ENCODE measurements at places on chromosomes 12 and 14.

DNA sequence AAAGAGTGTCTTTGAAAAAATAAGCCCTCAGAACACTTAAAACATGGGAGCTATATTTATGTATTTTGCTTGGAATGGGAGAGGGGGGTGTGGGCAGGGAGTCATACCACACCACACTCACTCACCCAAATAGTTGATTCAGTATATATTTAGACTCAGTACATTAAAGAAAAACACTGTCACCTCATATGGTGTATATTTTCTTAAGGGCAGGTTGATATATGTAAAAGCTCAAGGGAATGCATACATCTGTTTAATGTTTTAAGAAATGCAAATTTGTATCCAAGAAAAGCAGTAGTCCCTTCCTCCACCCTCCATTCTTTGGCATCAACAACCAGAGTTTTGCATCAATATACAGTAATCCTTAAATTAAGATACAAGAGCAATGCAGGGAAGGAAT lies 1.4 kb downstream of the NFYB start:
- DNase-seq = no peak

GRCh38 chr12:85036234-85036707 lies at the start of the genes LRRIQ1 and TSPAN19:
Gene LRRIQ1, plus strand, starts transcription at chr12:85036351. Its CDS starts 1,826 bp downstream, at chr12:85038177.
Gene TSPAN19, minus strand, starts transcription at chr12:85036277. Its CDS starts 6,331 bp downstream, at chr12:85029946.
- no peak for DNase-seq

DNA sequence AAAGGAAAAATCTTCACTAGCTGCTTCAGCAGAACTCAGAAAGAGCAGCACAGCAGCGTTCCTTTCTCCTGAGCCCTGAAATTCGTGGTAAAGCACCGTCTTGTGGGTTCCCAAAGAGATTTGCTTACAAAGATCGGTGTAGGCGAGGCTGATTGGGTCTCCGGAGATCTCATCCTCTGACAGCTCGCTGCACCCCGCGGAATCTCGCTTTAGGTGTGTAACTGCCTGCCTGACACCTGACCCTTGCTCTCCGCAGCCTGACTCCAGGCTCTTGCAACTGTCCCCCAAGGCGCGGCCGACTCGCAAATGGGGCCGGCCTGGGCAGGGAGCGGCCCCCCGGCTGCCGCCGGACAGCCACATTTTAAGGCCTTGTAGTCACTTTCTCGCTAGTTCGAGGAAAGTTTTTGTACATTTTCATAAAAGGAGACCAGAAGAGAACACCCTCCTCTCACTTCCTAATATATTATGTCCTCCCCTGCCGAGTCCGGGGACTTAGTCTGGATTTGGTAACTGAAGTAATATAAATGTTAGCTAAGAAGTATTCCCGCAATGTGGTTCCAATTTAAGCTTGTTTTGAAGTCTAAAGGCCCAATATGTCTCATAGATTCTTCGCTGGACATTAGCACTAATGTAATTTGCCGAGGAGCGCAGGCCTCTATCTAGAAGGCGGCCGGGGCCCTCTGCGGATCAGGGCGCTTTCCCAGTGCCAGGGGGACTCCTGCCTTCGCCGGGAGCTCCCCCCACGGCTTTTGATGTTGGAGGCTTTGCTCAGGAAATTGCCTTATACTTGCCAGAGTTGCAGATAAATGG lies 177.3 kb upstream of the CDKN3 start:
- DNase-seq = no peak

DNA sequence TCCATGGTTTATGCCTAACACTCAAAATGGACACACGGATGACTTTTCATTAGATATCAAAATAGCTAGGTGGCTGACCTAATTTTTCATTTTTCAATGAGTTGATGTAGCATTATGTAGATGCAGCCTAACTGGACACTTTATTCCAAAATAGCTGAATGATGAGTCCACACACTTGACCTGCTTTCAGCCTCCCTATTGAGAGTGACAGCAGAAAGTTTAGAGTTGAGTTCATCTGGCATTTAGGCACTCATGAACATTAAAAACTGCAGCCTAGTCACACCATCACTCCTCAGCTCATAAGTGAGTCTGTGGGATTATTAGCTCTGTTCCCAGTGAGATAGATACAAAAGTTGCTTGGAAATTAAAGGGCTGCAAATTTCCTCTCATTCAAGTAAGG lies 307.3 kb upstream of the PRKD1 start:
- no peak for DNase-seq

DNA sequence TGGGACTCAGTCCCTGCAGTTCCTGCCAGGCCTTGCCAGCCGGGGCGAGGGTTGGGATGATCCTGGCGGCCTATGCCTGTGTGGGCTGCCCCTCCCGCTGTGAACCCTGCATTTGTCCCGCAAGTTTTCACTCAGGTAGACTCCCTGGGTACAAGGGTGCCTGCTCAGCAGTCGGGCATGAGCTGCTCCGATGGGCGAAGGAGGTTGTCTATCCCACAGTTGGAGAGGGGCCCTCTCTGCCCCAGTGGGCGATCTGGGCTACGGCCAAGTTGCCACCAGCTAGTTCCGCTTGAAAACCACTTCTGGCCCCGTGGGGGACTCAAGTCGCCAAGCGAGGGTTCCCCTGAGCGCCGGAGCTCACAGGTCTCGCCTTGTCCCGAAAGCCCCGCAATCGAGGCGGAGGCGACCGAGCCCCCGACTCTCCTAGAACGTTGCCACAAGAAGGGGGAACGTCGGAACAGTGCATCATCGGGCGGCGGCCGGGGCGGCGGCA lies 365 bp upstream of the TPI1 start:
- DNase-seq = no peak

DNA sequence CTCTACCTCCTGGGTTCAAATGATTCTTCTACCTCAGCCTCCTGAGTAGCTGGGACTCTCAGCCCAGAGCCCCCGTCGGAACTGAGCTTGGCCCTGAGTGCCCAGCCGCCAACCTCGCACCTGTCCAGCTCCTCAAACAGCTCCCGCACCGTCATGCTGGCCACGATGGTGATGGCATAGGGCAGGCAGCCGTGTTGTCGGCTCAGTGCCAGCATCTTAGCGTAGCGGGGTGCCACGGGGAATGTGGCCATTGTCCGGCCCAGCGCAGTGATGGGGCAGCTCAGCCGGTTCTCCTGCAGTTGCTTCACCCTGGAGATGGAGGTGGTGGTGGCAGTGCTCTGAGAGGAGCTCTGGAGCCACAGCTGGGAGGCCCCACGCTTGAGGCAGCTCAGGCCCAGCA lies 32.4 kb downstream of the DHX37 start:
- no peak for DNase-seq

DNA sequence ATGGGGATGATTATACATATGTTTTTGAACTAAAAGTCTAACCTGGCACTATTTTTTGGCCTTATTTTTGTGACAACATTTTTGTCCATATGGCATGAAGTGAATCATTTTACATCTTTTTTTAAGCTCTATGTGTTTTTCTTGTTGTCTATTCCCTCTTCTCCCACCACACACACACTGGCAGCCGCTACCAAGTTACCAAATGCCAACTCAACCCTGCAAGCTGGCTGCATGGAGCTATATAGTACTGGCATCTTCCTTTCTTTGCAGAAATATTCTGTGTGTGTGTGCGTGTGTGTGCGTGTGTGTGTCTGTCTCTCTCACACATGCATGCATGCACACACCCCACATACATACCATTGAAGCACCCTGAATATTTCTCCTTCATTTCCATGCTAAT lies 278.9 kb upstream of the SOX5 start:
- no peak for DNase-seq

DNA sequence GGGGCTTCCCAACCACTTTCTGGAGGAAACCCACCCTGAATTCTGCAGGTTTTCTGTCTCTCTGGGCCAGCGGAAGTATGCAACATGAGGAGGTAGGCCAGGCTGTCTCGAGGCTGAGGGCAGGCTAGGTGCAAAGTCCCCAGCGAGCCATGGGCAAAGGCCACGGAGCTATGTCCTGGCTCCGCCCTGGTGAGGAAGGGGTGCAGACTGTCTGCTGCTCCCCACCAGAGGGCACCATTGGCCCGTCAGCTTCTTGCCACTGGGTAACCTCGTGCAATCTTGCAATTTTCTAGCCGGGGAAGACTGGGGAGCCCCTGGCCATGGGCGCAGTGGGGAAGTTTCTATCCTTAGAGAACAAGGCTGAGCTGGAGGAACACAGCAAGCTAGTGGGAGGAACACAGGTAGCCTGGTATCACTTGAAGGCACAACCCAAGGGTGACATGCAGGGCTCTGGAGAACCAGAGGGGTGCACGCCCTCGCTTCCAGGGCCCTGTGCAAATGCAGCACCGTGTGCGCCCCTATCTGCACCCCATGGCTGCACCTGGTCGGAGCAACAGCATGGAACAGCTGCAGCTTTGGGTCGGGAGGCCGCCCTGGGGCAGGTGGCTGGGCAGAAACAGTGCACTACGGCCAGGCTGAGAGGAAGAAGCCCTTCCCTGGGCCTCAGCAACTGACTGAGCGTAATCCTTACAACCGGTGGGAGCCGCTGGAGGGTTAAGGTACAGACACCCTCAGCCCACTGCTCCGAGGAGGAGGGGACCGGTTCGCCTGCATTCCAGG lies 27.6 kb upstream of the RPLP0 start:
- DNase-seq = peak; percentile 87

GRCh38 chr14:21894003-21894897 lies 220.6 kb upstream of the OR4E1 start:
- DNase-seq = no peak

- no peak for DNase-seq
Observed at GRCh38 chr14:88016768-88017167, 11.8 kb downstream of the GPR65 start.
